ENCODE measurements at places on chromosomes 4 and X.

DNA sequence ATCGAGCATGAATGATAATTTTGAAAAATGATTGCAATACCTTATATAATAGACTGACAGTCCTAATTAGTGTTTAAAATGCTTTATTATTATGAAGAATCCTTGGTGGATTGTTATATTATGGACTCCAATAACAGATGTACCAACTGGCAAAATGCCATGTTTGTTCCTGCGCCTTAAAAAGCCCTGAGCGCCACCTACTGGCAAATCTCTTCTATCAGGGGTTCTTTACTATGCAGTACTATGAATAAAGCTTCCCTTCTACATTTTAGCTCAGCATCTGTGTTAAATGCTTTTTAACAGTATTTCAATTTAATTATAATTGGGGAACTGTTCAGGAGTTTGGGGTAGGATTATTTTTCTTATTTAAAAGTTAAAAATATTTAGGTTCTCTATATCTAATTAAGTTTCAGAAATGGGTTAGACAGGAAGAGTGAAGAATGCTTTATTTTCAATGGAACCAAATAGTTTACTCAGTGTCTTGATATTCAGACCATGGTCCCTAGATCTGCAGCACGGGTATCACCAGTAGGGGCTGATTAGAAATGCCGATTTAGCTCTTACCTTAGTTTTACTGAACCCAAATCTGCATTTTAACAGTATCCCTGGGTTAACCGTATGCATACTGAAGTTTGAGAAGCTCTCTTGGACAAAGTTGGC, 20.0 kb downstream of the CFAP97 start:
- no peak for DNase-seq

GRCh38 chr4:7460566-7460965, 25.8 kb upstream of the PSAPL1 start:
- no peak for DNase-seq

GRCh38 chr4:168656946-168657473, 160.2 kb downstream of the PALLD start:
- DNase-seq: no peak

GRCh38 chr4:6576512-6576911, 1.5 kb downstream of the MAN2B2 start:
- DNase-seq: no peak

GRCh38 chrX:10193587-10193986, 36.8 kb downstream of the CLCN4 start:
- no peak for DNase-seq

GRCh38 chrX:13654116-13654515, 1.2 kb downstream of the TCEANC start:
- DNase-seq: no peak

DNA sequence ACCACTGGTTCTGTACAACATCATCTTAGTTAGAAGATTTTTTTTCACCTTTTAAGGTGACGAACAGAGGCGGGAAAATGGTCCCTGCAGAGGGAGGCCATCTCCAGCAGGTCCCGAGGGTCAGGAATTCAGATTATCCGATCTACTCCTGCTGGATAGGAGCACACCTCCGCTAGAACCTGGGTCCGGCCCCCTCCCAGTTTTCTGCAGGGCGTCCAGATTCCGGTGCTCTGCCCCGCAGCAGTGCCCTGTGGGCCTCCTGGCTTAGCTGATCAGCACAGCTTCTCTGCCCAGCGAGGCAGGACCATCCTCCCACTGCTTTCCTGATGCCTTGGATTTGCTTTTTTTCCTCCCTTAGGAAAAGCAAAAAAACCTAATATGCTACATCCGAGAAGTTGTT, 2.3 kb downstream of the TBL1X start:
- DNase-seq: no peak

GRCh38 chr4:120902925-120903324, 19.6 kb downstream of the PRDM5 start:
- no peak for DNase-seq

GRCh38 chr4:14008494-14008893, 381.0 kb upstream of the BOD1L1 start:
- DNase-seq: no peak

DNA sequence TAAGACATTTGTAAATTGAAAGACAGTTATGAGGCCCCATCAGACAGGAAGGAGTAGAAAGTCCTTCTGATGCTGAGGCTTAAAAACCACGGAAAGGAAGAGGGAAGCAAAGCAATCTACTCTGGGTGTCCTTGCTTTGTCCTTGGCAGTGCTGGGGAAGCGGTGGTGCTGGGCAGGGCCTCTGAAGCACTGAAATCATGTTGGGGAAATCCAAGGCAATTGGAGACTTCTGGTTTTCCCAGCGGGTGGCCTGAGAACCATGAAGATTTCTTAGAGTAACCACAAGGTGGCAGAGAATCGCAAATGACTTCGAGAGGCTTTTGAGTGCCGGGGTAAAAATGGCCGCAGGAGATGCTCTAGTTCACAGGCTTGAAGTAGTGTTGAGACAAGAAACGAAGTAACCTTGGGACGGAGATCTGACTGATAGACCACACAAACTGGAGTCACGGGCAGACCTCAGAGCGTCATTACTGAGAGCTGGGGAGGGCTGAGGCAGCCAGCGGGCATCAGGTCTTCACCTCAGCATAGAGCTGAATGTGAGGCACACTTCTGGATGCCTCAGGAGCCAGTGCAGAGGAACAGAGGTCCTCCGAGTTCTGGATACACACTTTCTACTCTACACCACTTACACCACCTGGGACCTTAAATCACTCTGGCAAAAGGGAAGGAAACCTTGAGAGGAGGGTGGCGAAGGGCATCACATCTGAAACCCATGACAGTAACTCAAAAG, 130.7 kb upstream of the GPRIN3 start:
- no peak for DNase-seq

DNA sequence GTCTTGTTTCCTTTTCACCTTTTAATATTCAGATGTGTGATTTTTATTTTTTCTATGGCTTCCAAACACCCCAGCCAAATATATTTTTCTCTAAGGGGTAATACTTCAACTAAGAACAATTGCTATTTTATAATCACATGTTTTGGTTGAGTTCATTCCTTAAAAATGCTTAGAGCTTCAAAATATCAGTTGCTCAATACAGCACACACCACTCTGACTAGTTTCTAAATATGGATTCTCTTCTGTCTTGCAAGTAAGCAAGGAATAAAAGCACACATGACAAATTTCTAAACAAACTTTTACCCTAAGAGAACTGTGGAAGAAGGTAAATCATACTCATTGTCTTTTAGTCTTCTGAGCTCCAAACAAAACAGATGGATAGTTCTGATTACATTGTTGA, 27.2 kb downstream of the ANTXR2 start:
- no peak for DNase-seq

DNA sequence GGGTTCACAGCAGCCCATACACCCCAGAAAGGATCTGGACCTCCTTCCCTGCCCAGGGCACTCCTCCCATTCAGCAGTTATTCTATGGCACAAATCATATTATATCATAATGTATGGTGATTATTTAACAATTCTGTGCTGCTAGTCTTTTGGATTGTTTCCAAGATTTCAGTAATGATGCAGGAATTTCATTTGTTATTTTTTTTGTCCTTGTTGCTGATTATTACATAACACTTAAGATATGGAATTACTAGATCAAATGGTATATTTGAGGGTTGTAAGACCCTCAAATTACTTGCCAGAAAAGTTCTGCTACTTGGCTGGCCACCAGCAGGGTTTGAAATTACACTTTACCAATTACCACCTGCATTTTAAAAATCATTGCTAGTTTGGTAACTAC, 36.4 kb downstream of the QDPR start:
- DNase-seq: no peak

- DNase-seq: no peak
Measured at GRCh38 chr4:80306260-80306659, 29.3 kb upstream of the CFAP299 start.

GRCh38 chrX:117607561-117607960, 509.0 kb downstream of the KLHL13 start:
- DNase-seq: no peak

DNA sequence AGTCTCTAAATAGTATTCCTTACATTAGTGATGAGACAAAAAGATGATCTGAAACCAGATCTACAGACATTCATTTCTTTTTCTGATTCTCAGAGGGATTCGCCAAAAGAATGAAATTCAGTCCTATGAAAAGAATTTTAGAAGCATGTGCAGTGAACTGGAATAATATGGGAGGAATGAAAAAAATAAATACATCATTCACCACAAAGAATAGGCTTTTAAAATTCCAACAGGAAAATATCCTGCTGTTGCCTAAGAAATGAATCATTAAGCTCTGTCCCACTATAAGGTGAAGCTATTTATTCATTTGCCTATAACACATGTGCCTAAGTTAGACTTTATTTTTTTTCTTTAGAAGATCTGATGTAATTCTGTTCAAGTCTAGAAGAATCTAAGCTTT, 165.9 kb downstream of the IL15 start:
- DNase-seq: no peak

GRCh38 chrX:41407816-41408215, 39.3 kb upstream of the NYX start:
- DNase-seq: no peak

DNA sequence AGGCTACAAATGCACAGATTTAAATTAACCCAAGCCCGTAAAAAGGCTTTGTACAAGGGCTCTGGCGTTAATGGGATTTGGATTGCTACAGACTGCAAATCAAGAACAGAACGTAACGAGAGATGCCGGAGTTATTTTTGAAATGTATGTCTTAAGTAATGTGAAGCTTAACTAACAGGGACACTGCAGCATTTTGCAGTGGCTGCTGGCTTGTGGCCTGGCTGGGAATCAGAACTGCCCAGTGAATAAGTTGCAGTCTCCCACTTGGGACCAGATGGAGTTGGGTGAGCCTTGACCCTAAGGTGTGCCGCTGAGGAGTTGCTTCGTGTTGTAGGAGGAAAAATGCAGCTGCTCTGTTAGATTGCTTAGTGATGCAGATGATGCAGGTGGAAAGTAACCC, 318.4 kb downstream of the DHX15 start:
- no peak for DNase-seq

DNA sequence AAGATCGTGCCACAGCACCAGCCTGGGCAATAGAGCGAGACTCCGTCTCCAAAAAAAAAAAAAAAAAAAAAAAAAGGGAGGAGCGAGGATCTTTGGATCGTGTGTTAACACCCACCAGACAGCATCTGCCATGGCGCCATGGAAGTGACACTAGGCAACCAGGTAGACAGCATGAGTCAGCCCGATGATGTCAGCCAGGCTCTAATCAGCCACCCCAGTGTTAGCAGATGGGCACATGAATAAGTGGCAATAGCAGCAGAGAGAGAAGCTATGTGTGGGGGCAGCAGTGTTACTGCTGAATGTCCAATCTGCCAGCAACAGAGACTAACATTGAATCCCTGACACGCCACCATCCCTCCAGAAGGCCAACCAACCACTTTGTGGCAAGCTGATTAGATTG, 6.6 kb downstream of the SYN1 start:
- no peak for DNase-seq

DNA sequence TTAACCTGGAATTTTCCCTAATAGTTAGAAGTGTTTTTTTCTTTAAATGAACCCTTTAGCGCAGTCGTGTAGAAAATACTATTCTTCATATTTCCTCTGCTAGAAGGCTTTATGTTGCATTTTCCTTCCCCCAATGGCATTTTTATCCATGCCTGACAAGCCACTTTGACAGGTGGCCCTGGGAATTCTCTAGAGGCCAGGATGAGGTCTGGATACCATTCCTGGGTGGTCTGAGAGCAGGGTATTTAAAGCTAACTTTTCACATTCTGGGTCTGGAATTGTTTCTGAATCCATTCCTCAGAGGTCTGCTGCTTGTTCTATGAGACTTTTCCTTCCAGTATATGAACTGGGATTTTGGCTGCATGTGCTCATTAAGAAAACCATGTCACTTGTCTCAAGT, 31.2 kb upstream of the PDGFRA start:
- no peak for DNase-seq

- no peak for DNase-seq
Measured at GRCh38 chrX:118566359-118566758, 70.7 kb downstream of the DOCK11 start.

DNA sequence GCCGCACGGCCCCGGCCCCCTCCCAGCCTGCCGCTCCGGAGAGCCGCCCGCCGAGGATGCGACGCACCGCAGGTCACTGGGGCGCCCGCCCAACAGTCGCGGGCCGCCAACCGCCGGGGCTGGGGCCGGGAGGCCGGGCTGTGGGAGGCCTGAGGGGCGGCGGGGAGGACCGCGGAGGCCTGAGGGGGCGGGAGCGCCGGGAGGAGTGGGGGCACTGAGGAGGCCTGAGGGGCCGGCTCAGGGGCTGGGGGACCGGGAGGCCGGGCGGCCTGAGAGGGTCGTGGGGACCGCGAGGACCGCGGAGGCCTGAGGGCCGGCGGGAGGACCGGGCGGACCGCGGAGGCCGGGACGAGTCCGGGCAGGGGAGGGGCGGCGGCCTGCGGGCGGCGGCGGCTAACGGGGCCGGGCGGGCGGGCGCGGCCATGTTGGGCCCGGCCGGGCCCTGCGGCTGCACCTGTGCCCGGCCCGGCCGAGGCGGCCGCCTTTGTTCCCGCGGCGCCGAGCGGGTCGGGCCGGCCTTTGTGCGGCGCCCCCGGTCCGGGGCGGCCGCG, 353 bp downstream of the NSD2 start:
- DNase-seq: no peak

GRCh38 chr4:115152081-115152480, 38.7 kb upstream of the NDST4 start:
- no peak for DNase-seq

GRCh38 chr4:98645527-98645926, 12.9 kb downstream of the TSPAN5 start:
- no peak for DNase-seq

DNA sequence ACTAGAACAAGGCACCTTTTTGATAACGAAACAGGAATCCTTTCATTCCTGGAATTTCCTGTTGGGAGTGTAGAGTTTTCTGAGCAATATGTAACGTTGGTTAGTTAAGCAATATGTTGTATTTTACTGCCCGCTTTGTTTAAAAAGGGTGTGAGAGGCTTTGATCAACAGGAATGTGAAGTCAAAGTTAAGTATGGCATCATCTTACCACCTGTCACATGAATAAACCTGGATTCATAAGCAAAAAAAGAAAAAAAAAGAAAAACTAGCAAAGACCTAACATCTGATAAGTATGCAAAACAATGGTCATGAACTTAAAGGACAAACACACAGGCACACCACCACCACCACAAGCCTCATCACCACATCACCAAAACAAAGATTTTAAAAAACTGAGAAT, 7.1 kb upstream of the CXCL5 start:
- no peak for DNase-seq

- DNase-seq: no peak
Measured at GRCh38 chrX:25296850-25297249, 281.1 kb upstream of the ARX start.

DNA sequence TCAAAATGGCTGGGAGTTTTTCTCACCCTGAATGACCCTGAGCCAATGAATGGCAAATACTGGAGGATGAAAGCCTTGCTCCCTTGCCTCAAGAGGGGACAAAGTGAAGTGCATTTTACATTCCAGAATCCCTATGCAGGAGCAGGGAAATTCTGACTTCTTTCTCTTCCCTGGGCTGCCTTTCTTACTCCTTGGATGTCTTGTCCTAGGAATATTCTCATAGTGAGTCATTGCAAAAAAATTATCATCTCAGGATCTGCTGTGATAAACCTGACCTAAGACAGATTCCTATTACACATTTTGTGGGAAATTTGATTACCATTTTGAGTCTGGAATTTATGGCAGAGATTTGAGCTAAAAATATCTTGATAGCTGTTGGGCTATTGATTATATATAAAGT, 199.9 kb downstream of the TMA16 start:
- no peak for DNase-seq
